CD4-positive, alpha-beta T cell treated with Interleukin-6 at 100 ng/mL for 8 hours (primary cell): ENCODE measurements at places on chromosomes 3 and 15.

DNA sequence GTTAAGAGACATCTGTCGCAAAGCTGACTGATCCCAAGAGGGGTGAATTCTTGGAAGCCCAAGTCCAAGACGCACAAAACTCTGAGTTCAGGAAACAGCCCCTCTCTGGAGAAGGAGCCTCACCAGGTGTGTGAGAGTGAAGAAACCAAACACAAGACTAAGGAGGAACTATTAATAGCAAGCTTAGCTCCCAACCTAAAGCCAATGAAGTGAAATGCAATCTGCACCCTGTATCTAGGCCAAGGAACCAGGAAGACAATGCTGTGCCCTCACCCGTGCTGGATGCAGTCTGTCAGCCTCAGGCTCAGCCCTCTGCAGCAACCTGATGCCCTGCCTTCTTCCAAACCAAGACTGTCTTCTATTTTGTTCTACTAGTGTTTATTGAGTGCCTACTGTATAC is 22.5 kb upstream of the THBS1 start:
- no peak for DNase-seq

DNA sequence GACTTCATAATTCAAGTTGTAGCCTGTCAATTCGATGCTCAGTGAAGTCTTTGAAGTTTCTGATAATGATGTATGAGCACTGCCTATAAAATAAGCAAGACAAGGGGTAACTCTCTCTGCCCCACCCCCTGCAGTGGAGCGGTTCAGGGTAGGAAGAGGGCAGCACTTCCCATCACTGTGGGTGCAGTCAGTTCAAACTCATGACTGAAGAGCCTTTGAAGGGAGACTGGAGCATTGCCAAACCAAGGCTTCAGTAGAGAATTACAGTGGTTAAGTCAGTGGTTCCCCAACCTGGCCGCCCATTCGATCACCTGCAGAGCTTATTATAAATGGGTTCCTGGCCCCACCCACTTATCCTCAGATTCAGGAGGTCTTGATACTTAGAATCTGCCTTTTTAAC is 190.6 kb downstream of the SHQ1 start:
- peak; percentile 60 for DNase-seq

GRCh38 chr3:150149651-150150051 is 179.0 kb upstream of the PFN2 start:
- DNase-seq = no peak

GRCh38 chr15:81296673-81297072 is 27.3 kb downstream of the STARD5 start:
- DNase-seq = peak; percentile 87

GRCh38 chr3:53841296-53841695 is 4.9 kb downstream of the CHDH start:
- DNase-seq = no peak

DNA sequence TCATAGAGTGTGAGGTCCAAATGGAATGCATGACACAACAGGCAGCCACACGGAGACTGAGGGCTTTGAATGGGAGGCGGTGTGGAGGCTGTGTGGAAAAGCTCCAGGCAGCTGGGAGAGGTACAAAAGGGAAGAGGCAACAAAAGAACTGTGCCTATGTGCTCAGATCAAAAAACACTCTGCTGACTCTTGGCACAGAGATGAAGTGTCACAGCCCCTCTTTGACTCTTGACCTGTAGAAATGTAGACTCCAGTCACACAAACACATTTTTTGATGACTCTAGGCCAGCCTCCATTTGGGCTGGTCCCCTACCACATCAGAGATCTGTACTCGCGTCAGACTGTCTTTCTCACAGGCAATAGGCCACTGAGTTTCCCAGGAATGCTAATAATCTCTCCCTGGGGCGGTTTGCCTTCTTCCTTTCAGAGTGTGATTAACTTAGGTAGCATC is 456.0 kb downstream of the TUSC7 start:
- no peak for DNase-seq

GRCh38 chr15:79410237-79410636 is 21.9 kb upstream of the MINAR1 start:
- DNase-seq = no peak

DNA sequence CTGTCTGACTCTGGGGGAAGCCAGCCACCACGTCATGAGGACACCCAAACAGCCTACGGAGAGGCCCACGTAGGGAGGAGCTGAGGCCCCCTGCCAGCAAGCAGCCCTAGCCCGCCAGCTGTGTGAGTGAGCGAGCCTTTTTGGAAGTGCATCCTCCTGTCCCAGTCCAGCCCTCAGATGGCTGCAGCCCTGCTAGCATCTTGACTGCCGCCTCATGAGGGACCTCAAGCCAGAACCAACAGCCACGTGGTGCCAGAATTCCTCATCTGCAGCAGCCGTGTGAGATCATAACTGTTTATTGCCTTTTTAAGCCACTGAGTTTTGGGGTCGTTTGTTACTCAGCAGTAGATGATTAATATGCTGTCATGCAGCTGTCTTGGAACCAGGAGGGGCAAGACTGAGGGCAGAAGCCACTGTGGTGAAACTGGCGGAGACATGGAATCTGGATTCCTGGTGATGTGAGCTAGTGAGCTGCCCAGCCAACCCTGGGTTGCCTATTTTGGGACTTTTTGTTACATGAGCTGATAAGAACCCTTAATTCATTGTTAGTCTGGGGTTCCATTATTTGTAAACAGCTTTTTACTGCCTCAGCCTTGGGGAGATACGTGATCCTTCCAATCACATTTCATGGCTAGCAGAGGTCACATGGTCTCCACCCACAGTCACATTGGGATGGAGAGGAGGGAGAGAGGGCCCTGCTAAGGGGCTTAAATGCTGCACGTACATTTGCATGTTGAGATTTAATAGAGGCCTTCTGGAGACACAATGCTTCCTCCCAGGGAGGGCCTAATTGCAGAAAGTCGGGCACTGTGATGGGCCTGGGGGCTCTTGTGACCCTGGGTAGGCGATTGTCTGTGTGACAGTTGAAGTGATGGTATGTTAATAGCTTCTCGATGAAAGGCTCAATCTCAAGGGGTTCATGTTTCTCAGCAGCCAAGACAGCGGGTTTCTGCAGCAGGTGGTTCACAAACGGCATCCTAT is 73.8 kb downstream of the RPLP1 start:
- DNase-seq = no peak

DNA sequence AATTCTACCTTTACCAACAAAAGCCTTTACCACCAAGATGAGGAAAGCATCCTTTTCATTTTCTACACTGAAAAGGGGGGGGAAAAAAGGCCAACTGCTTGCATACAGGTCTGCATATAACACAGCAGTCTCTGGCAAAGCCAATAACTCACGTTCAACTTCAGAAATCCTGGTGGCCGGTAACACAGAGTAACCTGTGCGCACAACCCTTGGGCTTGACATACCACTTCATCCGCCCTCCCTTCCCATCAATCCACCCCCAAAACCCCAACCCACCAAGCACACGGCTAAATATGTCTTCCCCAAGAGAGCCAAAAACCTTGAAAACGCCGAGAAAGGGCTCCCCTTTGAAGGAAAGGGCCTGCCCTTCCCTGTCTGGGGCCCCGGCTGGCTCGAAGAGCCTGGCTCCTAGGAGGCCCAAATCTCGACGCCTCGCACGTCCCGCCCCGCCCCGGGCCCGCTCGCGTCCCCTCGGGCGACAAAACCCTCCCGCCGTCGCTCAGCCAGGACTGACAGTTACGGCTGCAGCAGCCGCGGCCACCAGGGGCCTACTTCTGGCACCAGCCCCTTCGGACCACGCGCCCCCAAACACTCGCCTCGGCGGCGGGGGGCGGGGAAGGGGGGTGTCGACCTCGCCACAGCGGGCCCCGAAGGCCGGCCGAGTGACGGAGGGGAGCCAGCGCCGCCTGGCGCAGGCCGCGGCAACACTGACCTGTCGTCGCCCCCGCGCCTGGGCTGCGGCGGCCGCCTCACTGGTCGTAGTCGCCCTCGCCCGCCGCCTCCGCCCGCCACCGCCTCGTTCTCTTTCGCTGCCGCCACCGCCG is 835 bp downstream of the UBE3A start:
- DNase-seq = peak; percentile 34

DNA sequence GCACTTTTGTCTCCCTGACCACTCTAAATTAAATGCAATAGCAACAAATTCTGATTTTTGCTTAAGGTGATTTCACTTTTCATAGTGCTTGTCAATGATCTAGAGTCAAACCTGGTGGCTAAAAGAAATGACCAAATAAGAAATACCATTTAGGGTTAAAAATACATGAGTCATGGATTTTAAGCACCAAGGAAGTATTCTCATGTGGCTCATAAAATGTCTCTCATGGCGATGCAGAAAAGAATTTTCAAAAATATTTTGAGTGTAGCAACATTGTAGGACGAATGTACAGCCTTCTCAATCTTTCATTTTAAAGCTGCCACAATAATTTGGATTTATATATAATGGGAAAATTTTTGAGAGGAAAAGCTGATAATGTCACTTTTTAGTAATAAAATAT is 193.6 kb downstream of the EPHA3 start:
- no peak for DNase-seq

DNA sequence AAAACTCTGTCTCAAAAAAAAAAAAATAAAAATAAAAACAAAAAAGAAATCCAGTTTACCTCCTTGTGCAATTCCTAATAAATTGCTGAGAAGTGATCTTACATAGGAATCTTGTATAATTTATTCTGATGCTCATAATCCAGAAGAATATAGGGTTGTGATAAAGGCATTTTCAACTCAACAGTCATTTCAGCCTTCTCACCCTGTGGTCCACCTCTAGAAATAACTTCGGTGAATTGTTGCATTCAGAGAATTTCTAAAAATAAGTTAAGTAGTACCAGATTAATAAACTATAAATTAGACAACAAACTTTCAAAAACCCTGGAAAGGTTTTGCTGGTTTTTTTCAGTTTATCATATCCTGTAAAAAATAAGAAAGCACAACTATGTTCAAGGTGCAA is 20.2 kb downstream of the RAF1 start:
- no peak for DNase-seq

DNA sequence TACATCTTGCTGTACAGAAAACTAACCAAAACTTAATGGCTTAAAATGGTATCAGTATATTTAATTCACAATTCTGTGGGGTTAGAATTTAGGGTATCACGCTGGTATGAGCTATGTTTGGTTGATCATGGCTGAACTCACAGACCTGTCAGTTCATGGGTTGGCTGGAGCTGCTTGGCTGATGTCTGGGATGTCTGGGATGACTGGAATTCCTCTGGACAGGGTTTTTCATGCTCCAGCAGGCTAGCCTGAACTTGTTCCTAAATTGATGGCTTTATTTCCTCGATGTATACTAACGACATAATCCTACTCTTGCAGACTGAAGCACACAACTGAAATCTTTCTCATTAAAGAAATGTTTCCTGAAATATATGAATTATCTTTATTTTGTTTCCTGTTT is 338.9 kb upstream of the GBE1 start:
- no peak for DNase-seq
